ENCODE measurements at places on chromosomes 7 and 10. TPM values are rescaled to one million over a fixed set of nuclear protein-coding genes. Genes with fewer than 3 reads are reported as not detected.

The COL13A1 gene
- 3.0 TPM for total RNA-seq

The RADIL gene
- 1.8 TPM for total RNA-seq

The IDI2 gene
- not detected for total RNA-seq

The NEBL gene
- total RNA-seq: 22.5 TPM

The SLC26A5 gene
- 3.9 TPM for total RNA-seq

The DGKI gene
- total RNA-seq: 0.32 TPM

The HOXA5 gene
- total RNA-seq: 3.7 TPM

The SORBS1 gene
- total RNA-seq: 84.6 TPM

The ANKRD22 gene
- total RNA-seq: 2.8 TPM

The PTPRZ1 gene
- total RNA-seq: 1.4 TPM

The CALML5 gene
- 10.5 TPM for total RNA-seq

The CTTNBP2 gene
- 5.7 TPM for total RNA-seq

Data from prostate gland (tissue), 2 donors.